ENCODE measurements at places on chromosomes 1 and 21. TPM values are rescaled to one million over a fixed set of nuclear protein-coding genes. Genes with fewer than 3 reads are reported as not detected.

DNA sequence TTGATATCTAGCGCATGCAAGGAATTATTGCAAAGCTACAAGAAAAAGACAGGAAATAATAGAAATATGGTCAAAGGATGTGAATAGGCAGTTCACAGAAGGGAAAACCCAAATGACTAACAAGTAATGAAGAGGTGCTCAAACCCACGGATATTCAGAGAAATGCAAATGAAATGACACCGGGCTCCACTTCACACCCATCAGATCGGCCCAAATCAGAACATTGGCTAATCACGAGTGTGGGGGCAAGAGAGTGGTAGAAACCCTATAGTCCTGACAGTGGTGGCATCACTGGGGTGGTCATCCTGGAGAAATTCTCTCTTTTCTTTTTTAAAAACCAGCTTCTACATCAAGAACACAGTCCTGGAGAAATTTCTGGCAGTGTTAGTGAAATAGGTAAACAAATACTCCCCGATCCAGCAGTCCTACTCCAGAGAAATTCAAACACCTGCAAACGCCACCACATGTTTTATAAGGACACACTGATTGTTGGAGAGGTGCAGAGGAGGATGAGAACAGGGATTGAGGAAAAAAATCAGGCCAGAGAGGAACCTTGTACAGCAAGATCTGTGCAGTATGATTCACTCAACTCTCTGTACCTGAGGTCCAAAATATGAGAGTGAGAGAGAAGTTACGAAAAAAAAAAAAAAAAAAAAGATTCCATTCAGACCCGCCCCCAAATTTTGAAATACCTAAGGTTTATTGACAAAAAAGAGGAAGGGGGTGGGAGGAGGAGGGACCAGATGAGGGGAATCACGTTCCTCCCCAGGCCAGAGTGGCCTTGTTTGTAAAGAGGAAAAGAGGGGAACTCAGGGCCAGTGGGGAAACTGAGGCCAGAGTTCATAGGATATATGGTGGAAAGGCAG lies 9.2 kb upstream of the TNFRSF1B start:
- no peaks in the 10 kb centered on the region for H3K36me3 ChIP-seq
- H3K4me3 ChIP-seq, result no peak overlapping the region
- DNase-seq, result no peak

DNA sequence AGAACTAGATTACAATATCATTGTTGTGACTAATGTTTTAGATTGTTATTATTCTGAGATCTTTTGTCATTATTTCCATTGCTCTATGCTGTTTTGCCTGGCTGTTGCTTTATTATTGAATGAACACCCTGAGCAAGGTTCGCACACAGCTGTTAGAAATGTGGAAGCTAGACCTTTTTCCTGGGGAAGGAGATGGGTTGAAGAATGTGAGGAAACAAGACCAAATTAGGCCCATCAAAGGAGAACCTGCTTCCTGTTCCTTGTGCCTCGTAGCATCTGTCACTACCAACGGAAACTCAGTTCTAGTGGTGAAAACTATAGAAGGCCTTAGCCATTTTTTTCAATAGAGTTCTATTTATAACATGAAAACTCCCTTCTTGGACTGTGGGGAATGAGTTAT lies 68.7 kb downstream of the RGL1 start:
- no peak overlapping the region for H3K4me3 ChIP-seq
- peak overlapping the region; percentile 59 for H3K27ac ChIP-seq
- H3K36me3 ChIP-seq, result no peaks in the 10 kb centered on the region
- DNase-seq, result no peak
- H3K27me3 ChIP-seq, result no peaks in the 10 kb centered on the region
- H3K4me1 ChIP-seq, result peaks cover 57% of the 10 kb centered on the region

- DNase-seq, result no peak
- peaks cover 11% of the 10 kb centered on the region for H3K4me1 ChIP-seq
- no peaks in the 10 kb centered on the region for H3K27me3 ChIP-seq
- H3K36me3 ChIP-seq, result no peaks in the 10 kb centered on the region
- H3K4me3 ChIP-seq, result peak overlapping the region; percentile 73
Observed at GRCh38 chr1:30718636-30719405, 4.6 kb downstream of the MATN1 start.

- no peak overlapping the region for H3K27ac ChIP-seq
- H3K4me3 ChIP-seq, result no peak overlapping the region
- no peaks in the 10 kb centered on the region for H3K36me3 ChIP-seq
- no peaks in the 10 kb centered on the region for H3K4me1 ChIP-seq
- H3K27me3 ChIP-seq, result no peaks in the 10 kb centered on the region
Observed at GRCh38 chr1:216919060-216919970, 196.1 kb upstream of the ESRRG start.

Gene CRP
- total RNA-seq, result not detected

Gene STIL
- total RNA-seq, result 3.9 TPM
